ENCODE measurements at places on chromosomes 4 and X. TPM values are rescaled to one million over a fixed set of nuclear protein-coding genes. Genes with fewer than 3 reads are reported as not detected.

MAGED4 gene
- total RNA-seq: 2.9 TPM

GRCh38 chr4:152831416-152831815, 51.7 kb downstream of the ARFIP1 start:
- H3K4me3 ChIP-seq: no peak overlapping the region
- H3K36me3 ChIP-seq: no peaks in the 10 kb centered on the region
- DNase-seq: no peak
- no peaks in the 10 kb centered on the region for H3K27me3 ChIP-seq
- no peaks in the 10 kb centered on the region for H3K4me1 ChIP-seq
- H3K27ac ChIP-seq: no peak overlapping the region

DNA sequence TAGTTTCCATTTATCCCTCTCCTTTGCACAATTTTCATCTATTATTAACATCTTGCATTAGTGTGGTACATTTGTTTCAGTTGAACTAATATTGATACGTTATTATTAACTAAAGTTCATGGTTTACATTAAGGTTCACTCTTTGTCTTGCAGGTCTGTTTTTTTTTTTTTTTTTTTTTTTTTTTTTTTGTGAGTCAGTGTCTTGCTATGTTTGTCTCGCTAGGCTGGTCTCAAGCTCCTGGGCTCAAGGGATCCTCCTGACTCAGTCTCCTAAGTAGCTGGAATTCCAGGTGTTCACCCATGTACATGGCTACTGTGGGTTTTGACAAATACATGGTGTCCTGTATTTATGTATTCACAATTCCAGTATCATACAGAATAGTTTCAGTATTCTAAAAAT, 6.8 kb downstream of the TBC1D19 start:
- H3K36me3 ChIP-seq: peaks cover 2% of the 10 kb centered on the region
- peak overlapping the region; percentile 1 for H3K27ac ChIP-seq
- no peaks in the 10 kb centered on the region for H3K27me3 ChIP-seq
- H3K4me1 ChIP-seq: peaks cover 16% of the 10 kb centered on the region
- no peak for DNase-seq

CT45A3 gene
- not detected for total RNA-seq

FHIP1A gene
- 1.3 TPM for total RNA-seq

- peaks cover 2% of the 10 kb centered on the region for H3K36me3 ChIP-seq
- H3K4me3 ChIP-seq: no peak overlapping the region
- no peaks in the 10 kb centered on the region for H3K27me3 ChIP-seq
- no peak for DNase-seq
- H3K4me1 ChIP-seq: peaks cover 21% of the 10 kb centered on the region
Measured at GRCh38 chrX:7112071-7112470, 35.4 kb upstream of the STS start.

GRCh38 chr4:132267321-132267720, 881.8 kb upstream of the PCDH10 start:
- no peak overlapping the region for H3K27ac ChIP-seq
- no peak overlapping the region for H3K4me3 ChIP-seq
- H3K4me1 ChIP-seq: no peaks in the 10 kb centered on the region
- no peaks in the 10 kb centered on the region for H3K27me3 ChIP-seq
- no peaks in the 10 kb centered on the region for H3K36me3 ChIP-seq

DNA sequence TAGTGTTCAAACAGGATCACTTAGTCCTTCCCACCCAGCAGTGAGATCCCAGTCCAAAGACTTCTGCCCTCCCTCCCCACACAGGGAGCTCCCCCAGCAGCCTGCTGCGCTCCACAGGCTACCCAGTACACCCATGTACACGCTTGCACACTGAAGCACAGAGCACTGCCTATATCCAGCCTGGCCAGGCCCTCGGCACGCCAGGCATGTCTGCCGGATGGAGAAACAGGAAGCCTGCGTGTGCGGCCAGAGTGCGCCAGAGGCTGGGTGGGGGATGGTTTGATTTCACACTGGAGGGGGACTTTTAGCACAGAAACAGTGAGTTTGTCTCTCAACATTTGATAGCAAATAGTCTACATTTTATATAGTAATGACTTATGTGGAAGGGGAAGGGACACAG, 833.5 kb upstream of the IGFBP7 start:
- H3K4me3 ChIP-seq: no peak overlapping the region
- no peaks in the 10 kb centered on the region for H3K36me3 ChIP-seq
- no peaks in the 10 kb centered on the region for H3K27me3 ChIP-seq

DNA sequence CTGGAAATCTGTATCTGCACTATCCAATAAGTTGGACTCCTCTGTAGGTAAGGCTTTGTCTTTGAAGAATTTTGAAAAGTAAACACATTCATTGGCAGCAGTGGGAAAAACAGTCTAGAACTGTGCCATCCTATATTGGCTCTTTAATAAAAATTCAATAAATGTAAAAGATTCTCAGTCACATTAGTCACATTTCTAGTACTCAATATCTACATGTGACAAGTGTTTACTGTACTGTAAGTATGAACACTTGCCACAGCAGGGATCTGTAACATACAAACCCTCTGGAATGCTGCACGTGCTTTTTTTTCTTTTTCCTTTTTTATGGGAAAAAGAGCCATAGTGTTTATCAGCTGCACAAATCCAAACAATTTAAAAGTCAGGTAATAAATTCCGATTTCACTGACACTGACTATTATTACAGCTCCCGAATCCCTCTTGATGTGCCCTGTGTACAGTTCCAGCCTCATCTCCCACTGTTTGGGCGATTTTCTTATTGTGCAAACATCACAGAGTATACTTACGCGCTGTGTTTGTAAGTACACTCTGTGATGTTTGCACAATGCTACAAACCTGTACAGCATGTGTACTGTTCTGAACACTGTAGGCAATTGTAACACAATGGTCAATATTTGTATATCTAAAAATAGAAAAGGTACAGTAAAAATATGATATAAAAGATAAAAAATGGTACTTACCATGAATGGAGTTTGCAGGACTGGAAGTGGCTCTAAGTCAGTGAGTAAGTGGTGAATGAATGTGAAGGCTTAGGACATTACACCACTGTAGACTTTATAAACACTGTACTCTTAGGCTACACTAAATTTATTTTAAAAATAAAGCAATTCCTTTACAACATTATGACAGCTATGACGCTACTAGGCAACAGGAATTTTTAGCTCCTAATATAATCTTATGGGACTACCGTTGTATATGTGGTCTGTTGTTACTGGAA, 8.7 kb downstream of the PYURF start:
- H3K27ac ChIP-seq: no peak overlapping the region
- no peak overlapping the region for H3K4me3 ChIP-seq
- H3K4me1 ChIP-seq: no peaks in the 10 kb centered on the region
- peaks cover 6% of the 10 kb centered on the region for H3K27me3 ChIP-seq
- DNase-seq: no peak

DNA sequence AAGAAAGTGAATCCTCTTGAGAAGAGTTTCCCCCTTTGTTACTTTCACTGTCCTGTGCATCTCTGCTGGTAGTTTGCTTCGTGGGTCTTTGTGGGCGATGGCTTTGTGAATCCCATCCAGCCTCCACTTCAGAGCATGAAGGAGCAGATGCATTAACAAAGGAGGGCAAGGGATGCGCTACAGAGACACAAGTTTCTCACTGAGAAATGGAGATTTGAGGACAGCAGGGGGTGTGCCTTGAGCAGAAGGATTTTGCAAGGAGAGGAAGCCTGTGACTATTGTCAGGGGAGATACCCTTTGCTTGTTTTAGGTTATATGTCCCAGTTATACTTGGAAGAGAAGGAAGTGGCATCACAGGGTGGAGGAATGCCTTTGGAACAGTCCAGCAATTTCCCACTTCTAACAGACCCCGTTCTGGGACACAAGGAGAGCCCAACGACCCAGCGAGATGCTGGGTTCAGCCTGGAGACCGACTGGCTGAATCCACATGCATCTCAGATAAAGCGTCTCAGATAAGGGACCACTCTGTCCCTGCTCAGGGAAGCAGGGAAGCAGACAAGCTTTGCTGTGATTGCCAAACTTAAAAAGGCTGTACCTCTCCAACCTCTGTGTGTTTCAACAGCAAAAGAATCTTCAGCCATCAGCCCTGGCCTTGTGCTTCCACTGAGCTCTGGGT, 314.6 kb upstream of the GATB start:
- no peak for DNase-seq
- H3K27me3 ChIP-seq: no peaks in the 10 kb centered on the region
- peaks cover 16% of the 10 kb centered on the region for H3K4me1 ChIP-seq
- H3K4me3 ChIP-seq: no peak overlapping the region
- H3K27ac ChIP-seq: no peak overlapping the region
- H3K36me3 ChIP-seq: no peaks in the 10 kb centered on the region

- H3K4me3 ChIP-seq: no peak overlapping the region
- H3K36me3 ChIP-seq: no peaks in the 10 kb centered on the region
- H3K27me3 ChIP-seq: no peaks in the 10 kb centered on the region
- DNase-seq: no peak
- H3K27ac ChIP-seq: no peak overlapping the region
Measured at GRCh38 chr4:40514497-40514951, 115.1 kb downstream of the RBM47 start.

SLC25A31 gene
- not detected for total RNA-seq

CXCL10 gene
- not detected for total RNA-seq

RPA4 gene
- 1.4 TPM for total RNA-seq

DNA sequence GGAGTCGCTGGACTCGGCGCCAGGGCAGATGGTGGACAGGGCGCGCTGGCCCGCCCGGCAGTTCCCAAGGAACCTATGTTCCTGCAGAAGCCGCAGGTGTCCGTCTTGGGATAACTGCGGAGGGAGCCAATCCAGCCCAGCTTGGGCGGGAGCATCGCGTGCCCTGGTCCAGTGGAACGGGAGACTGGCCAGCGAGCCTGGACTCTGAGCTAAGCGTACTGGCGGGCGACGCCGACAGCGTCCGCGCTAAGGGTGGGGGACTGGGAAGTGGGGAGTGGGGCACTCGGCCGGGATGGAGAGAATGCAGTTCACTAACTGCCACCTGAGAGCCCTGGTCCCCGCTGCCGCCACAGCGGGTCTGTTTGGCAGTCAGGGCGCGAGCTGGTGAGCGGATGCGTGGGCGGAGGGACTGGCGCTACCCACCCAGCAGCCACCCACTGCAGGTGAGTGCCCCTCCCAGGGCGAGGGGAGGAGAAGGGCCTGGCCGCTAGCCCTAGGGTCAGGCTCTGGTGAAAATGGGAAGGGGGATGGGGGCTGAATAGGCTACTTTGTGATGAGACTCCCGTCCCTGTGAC, 1.3 kb upstream of the MAMLD1 start:
- peaks cover 22% of the 10 kb centered on the region for H3K4me1 ChIP-seq
- no peak for DNase-seq
- H3K27ac ChIP-seq: peak overlapping the region; percentile 83
